ENCODE measurements at places on chromosomes 3 and 15. TPM values are rescaled to one million over a fixed set of nuclear protein-coding genes. Genes with fewer than 3 reads are reported as not detected.

- H3K4me1 ChIP-seq = peaks cover 23% of the 10 kb centered on the region
- H3K27me3 ChIP-seq = no peaks in the 10 kb centered on the region
- no peaks in the 10 kb centered on the region for H3K36me3 ChIP-seq
- DNase-seq = peak; percentile 28
These were observed 94.7 kb upstream of the RBMS3 start for GRCh38 chr3:29186131-29186599.

DNA sequence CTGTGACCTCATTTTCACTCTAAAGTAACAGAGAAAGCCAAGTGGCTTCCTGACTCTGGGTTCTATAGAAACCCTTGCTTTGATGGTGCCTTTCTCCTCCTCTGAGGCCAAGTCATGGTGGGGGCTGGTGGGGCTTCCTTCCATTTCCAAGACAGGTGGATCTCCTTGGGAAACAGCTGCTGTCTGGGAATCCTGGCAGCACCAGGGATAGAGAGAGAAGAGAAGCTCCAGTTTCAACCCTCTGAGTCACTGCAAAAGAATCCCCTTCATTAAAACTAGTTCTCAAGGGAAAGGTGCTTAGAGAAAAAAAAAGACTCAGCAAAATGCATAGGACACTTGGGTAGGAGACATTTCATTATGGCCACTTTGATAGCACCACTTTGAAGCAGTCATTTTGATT lies 614.4 kb downstream of the FHIT start:
- H3K27me3 ChIP-seq = no peaks in the 10 kb centered on the region
- no peak overlapping the region for H3K27ac ChIP-seq
- H3K36me3 ChIP-seq = no peaks in the 10 kb centered on the region
- DNase-seq = peak; percentile 57
- no peaks in the 10 kb centered on the region for H3K4me1 ChIP-seq

GRCh38 chr3:167493244-167493643 lies 19.4 kb upstream of the SERPINI2 start:
- peak; percentile 21 for DNase-seq
- H3K36me3 ChIP-seq = no peaks in the 10 kb centered on the region
- no peaks in the 10 kb centered on the region for H3K4me1 ChIP-seq
- no peak overlapping the region for H3K4me3 ChIP-seq

DNA sequence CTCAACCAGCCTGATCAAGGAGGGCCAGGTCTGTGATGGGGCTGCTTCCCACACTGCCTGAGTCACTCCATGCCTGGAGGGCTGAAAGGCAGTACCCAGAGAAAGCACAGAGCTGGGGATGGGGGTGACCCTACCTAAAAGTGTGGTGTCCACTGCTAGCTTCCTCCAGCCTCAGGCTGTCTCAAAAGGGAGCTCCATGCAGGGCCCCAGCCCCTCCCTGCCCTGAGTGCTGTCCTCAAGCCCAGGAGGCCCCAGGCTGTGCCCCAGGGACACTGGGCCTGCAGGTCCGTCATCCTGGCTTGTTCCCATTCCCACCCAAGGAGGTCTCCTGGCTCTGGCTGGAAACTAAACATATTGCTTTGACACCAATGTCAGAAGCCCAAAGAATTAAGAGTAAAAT lies 56.8 kb downstream of the ZNF445 start:
- no peaks in the 10 kb centered on the region for H3K4me1 ChIP-seq
- H3K4me3 ChIP-seq = no peak overlapping the region
- H3K36me3 ChIP-seq = no peaks in the 10 kb centered on the region
- DNase-seq = no peak
- no peak overlapping the region for H3K27ac ChIP-seq
- no peaks in the 10 kb centered on the region for H3K27me3 ChIP-seq

DNA sequence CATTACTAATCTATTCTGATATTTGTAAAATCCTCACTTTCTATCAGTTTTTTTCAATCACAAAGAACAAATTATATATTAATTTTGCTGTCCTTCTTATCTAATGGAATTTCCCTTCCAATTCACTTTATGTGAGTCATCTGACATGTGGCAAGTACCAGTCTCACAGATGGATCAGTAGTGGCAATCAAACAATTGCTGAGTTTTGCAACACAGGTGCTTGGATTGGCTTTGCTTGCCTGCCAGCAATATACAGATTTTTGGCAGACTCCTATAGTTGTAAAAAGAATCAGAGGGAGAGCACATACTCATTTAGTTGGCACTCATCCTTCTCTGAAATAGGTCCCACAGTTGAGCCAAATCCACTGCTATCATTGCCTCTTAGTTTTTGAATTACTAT lies 83.7 kb downstream of the BCHE start:
- H3K4me1 ChIP-seq = peaks cover 27% of the 10 kb centered on the region
- no peak overlapping the region for H3K4me3 ChIP-seq
- peak overlapping the region; percentile 49 for H3K27ac ChIP-seq
- H3K27me3 ChIP-seq = no peaks in the 10 kb centered on the region

DNA sequence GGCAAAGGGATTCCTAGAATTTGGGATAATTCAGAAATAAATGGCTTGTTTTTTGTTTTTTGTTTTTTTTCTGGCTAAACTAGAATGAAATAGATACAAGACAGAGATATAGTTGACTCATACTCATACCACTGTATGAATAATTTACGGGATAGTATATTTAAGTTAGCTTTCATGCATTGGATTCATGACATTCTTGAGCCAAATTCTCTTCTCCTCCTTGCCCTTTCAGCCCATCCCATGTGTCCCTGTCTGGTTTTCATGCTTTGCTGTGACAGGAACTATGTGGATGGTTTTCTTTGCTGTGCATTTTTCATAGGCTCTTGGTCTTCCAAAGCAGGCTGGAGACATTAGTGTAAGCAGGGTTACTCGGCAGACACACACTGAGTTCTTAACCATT lies 66.6 kb upstream of the UMPS start:
- no peak overlapping the region for H3K4me3 ChIP-seq
- no peak overlapping the region for H3K27ac ChIP-seq
- H3K36me3 ChIP-seq = no peaks in the 10 kb centered on the region
- peaks cover 28% of the 10 kb centered on the region for H3K27me3 ChIP-seq

DNA sequence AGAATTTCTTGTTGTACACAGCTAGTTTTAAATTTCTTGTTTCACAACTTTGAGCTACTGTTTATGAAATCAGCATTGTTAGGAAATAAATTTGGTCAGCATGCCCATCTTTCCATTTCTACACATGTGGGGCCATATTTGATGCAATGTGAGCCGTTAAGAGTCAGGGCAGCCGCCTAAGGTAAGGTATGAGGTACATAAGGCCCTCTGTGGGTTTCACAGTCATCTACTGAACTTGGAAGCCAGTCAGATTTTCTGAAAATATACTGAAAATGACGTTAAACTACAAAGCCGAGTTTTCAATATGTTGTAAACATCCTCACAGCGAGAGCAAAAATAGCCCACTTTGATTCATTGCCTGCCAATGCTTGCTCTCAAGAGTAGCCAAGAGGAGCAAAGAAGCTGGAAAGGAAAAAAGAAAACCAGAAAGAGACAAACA lies 94.7 kb upstream of the PDZRN3 start:
- no peaks in the 10 kb centered on the region for H3K4me1 ChIP-seq
- DNase-seq = no peak
- no peaks in the 10 kb centered on the region for H3K36me3 ChIP-seq

- DNase-seq = no peak
- H3K4me3 ChIP-seq = no peak overlapping the region
- peak overlapping the region; percentile 72 for H3K27ac ChIP-seq
- peaks cover 11% of the 10 kb centered on the region for H3K36me3 ChIP-seq
These were observed 46.3 kb downstream of the FMN1 start for GRCh38 chr15:33148129-33148751.

The CNTN4 gene
- total RNA-seq = 0.12 TPM
